ENCODE measurements at places on chromosomes 4 and X. TPM values are rescaled to one million over a fixed set of nuclear protein-coding genes. Genes with fewer than 3 reads are reported as not detected.

DNA sequence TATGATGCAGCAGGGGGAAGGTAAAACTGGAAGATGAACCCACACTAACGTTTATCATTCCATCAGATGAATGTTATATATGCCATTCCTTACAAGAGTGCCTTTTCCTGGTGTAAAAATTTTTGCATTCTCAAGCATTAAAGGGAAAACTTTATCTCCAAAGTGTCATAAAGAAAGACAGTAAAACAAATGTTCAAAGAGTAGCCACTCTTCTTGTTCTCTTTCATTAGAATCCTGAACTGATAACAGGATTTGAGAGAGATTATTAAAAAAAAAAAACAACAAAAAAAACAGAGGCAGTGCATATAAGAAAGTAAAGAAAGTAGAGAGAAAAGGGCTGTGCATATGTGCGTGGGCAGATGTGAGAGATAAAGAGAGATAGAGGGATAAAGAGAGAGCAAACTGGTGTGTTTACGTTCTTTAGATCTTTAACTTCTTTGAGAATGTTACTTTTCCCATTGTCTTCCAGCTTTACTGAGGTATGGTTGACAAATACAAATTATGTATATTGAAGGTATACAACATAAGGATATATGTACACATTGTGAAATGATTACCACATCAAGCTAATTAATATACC, 275.4 kb downstream of the HS3ST1 start:
- DNase-seq, result no peak
- H3K36me3 ChIP-seq, result no peaks in the 10 kb centered on the region
- H3K4me1 ChIP-seq, result no peaks in the 10 kb centered on the region
- H3K4me3 ChIP-seq, result no peak overlapping the region
- peaks cover 19% of the 10 kb centered on the region for H3K27me3 ChIP-seq

DNA sequence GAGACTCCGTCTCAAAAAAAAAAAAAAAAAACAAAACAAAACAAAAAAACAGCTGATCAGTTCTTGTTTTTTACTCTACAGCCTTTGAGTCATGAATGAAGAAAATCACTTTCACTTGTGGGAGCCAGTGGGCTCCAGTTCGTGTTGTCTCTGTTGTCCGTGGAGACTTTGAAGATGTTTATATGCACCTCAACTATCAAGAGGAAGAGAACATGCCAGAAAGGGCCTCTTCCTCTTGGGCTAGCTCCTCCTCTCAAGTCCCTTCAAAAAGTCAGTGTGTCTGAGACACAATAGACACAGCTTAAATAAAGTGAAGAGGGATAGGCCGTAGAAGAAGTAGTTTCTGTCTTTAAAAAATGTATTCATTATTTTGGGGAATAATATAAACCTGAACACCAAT, 182.7 kb downstream of the KDR start:
- no peaks in the 10 kb centered on the region for H3K36me3 ChIP-seq
- peak overlapping the region; percentile 97 for H3K27ac ChIP-seq
- no peaks in the 10 kb centered on the region for H3K27me3 ChIP-seq
- no peak overlapping the region for H3K4me3 ChIP-seq
- peaks cover 24% of the 10 kb centered on the region for H3K4me1 ChIP-seq

DNA sequence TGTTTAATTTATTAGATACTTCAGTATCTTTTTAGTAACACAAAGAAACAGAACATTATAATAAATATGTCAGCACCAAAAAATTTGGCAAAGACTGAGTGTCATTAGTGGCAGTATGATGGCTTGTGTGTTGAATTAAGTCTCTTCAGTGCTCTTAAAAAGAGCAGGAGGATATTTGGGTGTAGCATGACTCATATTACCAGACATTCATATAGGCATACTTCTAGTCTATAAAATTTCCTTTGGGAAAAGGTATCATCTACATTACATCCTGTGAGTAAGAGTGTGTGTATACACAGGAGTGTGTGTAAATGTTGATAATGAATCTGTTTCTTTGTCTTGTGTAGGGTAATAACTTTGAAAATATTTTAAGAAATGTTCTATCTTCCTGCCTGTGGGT, 135.7 kb downstream of the CNKSR2 start:
- no peaks in the 10 kb centered on the region for H3K4me1 ChIP-seq
- H3K27me3 ChIP-seq, result no peaks in the 10 kb centered on the region
- DNase-seq, result no peak
- H3K4me3 ChIP-seq, result no peak overlapping the region
- no peak overlapping the region for H3K27ac ChIP-seq

GRCh38 chr4:30717208-30718020, 2.8 kb upstream of the PCDH7 start:
- H3K27me3 ChIP-seq, result peaks cover 44% of the 10 kb centered on the region
- no peak for DNase-seq
- H3K27ac ChIP-seq, result no peak overlapping the region
- H3K36me3 ChIP-seq, result peaks cover 9% of the 10 kb centered on the region

DNA sequence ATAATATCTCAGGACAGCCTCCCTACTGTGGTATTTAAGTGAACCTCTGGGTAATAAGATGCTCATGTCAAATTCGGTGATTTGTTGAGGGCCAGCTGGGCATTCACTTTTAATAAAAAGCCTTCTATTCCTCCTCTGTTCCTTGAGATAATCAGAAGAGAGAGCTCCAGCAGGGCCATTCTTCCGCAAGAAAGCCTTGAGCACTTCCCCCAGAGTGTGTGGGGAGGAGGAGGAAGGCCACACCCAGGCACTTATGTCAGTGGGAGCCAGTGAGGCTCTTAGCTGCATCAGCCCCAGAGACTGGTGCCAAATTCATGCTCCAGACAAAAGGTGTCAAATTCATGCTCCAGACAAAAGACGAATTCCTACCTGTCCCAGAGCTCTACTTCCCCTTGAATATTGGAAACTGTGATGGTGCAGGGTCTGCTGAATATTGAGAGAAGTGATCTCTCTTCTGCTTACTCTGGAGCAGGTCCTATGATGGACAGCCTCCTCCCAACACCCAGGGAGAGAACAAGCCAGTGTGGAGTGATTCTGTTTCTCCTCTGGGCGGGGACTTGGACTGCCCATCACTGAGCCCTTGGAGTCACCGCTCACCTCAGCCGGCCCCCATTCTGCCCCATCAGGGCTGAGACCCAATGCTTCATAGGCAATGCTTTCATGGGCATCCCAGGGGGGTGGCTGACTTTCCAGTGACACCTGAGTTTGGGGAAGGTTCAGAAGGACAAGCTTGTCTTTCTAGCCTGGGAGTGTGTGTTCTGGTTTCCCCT, 68.1 kb downstream of the FHDC1 start:
- peaks cover 34% of the 10 kb centered on the region for H3K27me3 ChIP-seq
- DNase-seq, result no peak
- peaks cover 2% of the 10 kb centered on the region for H3K36me3 ChIP-seq
- H3K4me1 ChIP-seq, result peaks cover 9% of the 10 kb centered on the region

DNA sequence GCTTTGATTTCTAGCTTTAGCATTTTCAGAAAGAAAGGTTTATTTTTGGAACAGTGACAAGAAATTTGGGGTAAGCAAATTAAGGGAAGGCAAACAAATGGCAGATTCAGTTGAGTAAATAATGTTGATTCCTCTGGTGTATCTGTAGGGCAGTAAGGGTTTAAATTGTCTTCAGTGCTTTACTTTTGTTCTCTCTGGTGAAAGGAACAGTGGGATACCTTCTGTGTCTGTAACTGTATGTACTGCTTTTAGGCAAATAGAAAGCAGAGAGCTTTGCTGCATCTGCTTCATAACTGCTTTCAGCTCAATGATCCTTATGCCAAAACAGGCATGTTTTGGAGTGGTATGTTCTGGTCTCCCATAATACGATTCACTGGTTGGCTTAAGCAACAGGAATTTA, 932.1 kb upstream of the SLIT2 start:
- no peak overlapping the region for H3K4me3 ChIP-seq
- no peak for DNase-seq

DNA sequence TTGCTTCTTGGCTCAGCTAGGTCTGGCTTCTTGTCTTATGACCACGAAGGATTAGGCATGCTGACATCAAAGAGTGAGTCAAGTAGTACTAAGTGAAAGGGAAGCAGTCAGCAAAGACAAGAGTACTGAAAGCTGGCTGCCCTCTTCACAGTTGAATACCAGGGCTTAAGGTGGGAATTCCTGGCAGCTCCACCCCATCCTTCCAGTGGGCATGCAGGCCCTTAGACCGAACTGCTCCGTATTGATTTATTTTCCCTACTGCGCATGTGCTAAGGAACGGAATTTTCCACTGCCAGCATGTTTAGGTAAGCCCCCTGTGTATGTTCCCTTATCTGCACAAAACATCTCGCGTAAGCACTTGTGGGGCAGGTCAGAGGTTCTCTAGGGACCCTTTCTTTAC, 2320.1 kb downstream of the ARAP2 start:
- H3K4me1 ChIP-seq, result no peaks in the 10 kb centered on the region
- H3K27me3 ChIP-seq, result no peaks in the 10 kb centered on the region
- H3K27ac ChIP-seq, result no peak overlapping the region
- H3K36me3 ChIP-seq, result no peaks in the 10 kb centered on the region

DNA sequence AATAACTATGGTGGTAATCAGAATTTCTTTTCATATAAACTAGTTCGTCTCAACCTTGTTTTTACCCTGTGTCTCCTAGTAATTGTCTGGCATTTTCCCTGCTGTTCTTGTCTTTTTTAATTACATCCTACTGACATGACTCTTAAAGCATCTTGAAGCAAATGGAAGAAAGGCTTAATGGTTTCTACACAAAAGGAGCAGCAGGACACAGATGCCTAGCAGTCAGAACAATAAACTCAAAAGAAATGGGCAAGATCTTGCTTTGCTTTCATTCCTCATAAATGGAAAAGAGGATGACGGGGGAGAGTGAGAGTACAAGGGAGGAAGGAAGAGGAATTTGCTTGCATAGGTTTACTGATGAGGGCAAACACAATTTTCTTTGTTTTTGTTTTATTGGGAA, 293.2 kb upstream of the EMCN start:
- no peak overlapping the region for H3K27ac ChIP-seq
- H3K4me1 ChIP-seq, result no peaks in the 10 kb centered on the region
- H3K36me3 ChIP-seq, result no peaks in the 10 kb centered on the region

DNA sequence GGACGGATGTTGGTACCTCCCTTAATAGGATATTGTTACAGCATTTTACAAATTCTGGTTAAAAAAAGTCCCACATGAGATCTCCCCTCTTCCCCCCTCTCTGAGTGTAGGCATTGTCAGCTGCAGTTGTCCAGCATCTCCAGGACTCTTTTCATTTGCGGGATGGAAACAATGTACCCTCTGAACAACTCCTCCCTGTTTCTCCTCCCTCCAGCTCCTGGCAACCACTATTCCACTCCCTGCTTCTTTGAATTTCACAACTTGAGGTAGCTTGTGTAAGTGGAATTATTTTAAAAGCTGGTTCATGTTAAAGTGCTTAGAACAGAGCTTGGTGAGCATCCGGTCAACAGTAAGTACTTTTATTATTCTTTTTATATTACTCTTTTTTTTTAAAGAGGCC, 69.8 kb downstream of the TBL1X start:
- H3K4me3 ChIP-seq, result no peak overlapping the region
- no peak overlapping the region for H3K27ac ChIP-seq
- H3K4me1 ChIP-seq, result peaks cover 19% of the 10 kb centered on the region

- H3K36me3 ChIP-seq, result no peaks in the 10 kb centered on the region
- peak overlapping the region; percentile 77 for H3K4me3 ChIP-seq
- DNase-seq, result no peak
- peak overlapping the region; percentile 99 for H3K27ac ChIP-seq
- H3K27me3 ChIP-seq, result no peaks in the 10 kb centered on the region
Observed at GRCh38 chr4:112288455-112288854, 2.8 kb upstream of the TIFA start.

GRCh38 chrX:23845351-23845817, 62.4 kb downstream of the APOO start:
- H3K27ac ChIP-seq, result no peak overlapping the region
- H3K36me3 ChIP-seq, result no peaks in the 10 kb centered on the region
- no peaks in the 10 kb centered on the region for H3K27me3 ChIP-seq
- no peaks in the 10 kb centered on the region for H3K4me1 ChIP-seq
- no peak overlapping the region for H3K4me3 ChIP-seq

Gene NLGN4X
- not detected for total RNA-seq

Gene IL2
- total RNA-seq, result 0.76 TPM

Gene NLGN3
- total RNA-seq, result 4.2 TPM

Gene DNAAF6
- not detected for total RNA-seq

Gene FRAS1
- total RNA-seq, result not detected

Gene MAGEA8
- not detected for total RNA-seq

All from T-helper 17 cell (primary cell).